ENCODE measurements at places on chromosomes 3 and 15.

- DNase-seq: no peak
Observed at GRCh38 chr3:129576514-129577352, 29.7 kb downstream of the PLXND1 start.

GRCh38 chr3:196896229-196896628, 28.5 kb downstream of the SENP5 start:
- DNase-seq: no peak

- peak; percentile 9 for DNase-seq
Observed at GRCh38 chr3:58492494-58492905, 604 bp downstream of the KCTD6 start.

DNA sequence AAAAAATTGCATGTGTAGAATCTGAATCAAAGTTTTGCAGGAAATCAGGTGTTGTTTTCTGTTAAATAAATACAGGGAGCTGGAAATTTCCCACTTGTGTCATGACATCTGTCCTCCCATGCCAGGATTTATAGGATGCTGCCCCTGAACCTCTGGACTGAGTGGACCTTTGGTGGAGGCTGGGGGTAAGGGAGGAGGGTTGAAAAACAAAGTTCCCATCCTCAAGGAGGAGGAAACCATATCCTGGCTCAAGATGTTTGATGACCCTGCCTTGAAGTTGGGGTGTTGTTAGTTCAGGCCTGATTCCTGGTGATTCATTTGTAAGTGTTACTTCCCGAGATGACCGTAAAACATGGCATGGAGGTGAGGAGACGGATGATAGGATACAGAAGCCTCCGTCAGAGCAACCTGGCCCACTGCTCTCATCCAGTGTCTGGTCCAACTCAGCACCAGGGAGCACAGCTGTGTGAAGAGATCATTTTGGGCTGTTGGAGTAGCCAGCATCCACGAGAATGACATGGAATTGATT, 223.6 kb downstream of the CACNA2D3 start:
- no peak for DNase-seq

DNA sequence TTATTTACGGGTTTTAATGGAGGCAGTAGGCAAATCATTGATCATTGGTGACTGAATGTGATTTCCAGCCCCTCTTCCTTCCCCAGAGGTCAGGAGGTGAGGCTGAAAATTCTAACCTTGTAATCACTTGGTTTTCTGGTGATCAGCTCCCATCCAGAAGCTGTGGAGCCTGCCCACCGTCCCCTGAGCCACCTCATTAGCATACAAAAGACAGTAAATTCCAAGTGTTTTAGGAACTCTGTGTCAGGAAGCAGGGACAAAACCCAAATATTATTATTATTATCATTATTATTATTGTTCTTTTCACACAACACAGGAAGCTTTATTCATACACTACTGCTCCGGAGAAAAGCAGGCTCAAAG, 18.2 kb downstream of the FOXB1 start:
- DNase-seq: no peak

DNA sequence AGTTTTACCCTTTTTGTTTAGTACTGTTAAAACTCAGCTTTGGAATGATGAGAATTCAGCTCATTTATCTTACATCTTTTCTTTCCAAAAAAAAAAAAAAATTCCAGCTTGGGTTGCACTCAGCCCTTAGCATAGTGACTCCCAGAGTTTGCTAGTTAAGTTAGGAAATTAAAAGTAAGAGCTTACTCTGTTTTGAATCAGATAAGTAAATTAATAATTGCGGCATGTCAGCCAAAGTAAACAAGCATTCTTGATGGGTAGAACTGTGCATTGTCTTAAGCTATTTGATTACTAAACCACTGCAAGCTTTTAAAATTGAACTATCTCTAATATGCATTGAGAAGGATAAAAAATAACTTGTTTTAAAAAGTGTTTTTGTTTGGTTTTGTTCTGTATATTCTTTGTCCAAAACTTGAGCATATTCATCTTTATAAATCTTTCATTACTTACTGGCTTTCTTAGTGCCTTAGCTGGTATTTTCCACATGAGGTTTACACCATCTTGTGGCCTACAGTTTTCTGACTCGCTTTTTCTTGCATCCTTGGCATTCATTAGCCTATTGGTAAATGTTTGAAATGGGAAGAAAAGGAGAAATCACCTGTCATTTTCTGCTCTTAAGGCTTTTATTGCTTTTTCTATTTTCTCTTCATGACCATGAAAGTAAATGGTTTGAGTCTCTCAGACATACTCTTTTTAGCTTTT, 107.6 kb downstream of the FILIP1L start:
- DNase-seq: no peak

GRCh38 chr3:127851899-127852298, 29.6 kb upstream of the MGLL start:
- DNase-seq: no peak

DNA sequence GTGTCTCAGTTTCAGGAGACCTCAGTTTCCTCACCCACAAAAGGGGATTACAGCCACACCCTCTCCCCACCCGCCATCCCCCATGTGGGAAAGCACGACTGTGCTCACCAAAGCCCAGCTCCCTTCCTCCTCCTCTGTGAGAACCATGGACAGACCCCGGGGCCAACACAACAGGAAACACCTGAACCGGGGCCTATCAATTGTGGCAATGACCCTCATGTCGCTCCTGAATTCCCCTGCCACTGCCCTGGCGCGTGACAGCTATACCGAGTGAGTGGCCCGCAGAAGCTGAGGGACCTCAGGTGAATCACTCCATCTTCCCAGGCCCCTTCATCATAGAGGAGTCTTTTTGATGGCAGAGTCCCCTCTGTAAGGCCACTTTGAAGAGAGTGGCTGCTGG, 28.6 kb downstream of the PLEKHO2 start:
- DNase-seq: no peak

DNA sequence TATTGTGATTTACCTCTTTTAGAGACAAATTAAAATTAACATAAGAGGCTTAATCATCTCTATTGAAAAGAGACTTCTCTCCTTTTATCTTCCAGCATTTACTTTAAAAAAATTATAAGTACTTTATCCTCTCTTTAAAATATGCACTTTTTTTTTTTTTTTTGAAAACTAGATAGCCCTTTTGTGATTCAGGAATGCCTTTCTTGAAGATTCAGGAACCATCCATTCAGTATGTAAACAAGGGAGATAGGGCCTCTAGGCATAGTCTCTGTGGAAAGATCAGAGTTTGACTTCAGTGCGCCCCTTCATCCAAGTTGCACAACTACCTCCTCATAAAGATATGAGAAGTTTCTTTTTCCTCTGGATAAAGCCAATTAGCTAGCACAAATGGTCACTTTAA, 1163.7 kb downstream of the SI start:
- DNase-seq: no peak

DNA sequence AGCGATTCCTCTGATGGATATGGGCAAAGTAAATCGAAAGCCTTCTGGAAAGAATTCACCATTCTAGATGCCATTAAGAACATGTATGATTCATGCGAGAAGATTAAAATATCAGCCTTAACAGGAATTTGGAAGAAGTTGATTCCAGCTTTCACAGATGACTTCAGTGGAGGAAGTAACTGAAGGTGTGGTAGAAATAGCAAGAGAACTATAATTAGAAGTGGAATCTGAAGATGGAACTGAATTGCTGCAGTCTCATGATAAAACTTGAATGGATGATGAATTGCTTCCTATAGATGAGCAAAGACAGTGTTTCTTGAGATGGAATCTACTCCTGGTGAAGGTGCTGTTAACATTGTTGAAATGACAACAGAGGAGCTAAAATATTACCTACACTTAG, 30.1 kb upstream of the TBC1D23 start:
- DNase-seq: no peak

DNA sequence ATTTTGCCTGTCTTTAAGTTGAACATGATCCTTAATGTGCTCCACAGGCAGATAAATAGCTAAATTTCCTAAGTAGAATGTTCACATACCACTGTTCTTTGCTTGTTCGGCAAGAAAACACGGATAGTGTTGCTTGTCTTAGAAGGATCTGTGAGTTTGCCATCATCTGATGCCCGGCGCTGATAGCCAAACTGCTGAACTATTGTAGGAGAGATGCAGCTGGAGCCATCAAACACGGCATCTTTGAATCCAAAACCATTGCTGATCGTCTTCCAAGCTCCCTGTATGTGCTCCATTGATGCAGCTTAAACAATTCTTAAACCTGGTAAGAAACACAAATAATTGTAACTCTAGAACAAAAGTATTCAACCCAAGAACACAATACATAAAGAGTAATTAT, 45.5 kb downstream of the RAF1 start:
- no peak for DNase-seq

DNA sequence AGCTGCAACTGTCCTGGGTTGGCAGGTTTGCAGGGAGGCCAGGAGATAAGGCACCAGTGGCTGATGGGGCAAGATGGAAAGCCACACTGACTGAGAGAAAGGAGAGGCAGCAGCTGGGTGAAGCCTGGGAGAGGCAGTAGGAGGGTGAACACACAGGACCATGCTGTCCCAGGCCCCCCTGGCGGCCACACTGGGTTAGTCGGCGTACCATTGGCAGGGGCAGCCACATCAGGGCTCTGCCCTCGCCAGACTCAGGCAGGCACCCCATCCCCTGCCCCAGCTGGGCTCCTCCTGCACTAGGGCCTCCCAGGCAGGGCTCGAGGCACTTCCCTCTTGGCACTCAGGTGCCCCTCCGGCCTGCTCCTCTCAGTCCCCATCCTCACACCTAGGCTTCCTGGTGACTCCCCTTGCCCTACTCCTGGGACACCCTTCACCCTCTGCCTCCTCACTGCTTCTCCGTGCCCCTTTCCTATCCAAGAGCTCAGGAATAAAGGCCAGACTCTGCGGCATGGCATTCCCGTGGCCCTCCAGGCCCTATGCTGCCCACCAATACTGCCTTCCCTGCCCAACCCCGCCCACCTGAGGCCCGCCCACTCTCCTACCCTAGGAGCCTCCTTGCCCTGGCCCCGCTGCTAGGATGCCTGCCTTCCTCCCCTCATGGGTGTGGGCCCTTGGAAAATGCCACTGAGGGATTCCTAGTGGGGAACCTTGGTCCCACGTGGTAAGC, 28.7 kb upstream of the DUSP7 start:
- DNase-seq: no peak

DNA sequence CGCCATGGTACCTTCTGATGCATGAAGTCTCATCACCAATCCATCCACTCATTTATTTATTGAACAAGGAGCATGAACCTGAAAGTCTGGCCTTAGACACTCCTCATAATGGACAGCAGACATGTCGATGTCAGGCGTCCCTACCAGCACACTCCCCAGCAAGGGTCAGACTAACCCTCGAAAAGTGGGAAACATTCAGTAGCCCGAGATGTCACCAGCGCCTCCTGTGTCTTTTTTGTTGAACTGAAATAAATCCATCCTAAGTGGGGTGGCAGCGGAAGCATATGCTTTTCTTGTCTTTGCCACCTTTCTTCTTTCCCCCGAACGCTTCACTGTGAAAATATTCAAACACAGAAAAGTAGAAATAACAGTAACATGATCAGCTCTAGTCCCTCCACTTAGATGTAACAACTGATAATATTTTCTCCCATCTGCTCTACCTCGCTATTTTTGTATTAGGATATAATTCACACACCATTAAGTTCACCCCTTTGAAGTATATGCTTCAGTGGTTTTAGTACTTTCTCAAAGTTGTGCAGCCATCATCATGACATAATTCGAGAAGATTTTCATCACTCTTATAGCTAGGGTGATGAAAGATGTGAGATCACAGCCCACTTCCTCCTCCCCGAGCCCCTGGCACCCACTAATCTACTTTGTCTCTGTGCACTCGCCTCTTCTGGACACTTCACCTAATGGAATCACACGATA, 121.6 kb downstream of the ADAMTS17 start:
- DNase-seq: no peak

DNA sequence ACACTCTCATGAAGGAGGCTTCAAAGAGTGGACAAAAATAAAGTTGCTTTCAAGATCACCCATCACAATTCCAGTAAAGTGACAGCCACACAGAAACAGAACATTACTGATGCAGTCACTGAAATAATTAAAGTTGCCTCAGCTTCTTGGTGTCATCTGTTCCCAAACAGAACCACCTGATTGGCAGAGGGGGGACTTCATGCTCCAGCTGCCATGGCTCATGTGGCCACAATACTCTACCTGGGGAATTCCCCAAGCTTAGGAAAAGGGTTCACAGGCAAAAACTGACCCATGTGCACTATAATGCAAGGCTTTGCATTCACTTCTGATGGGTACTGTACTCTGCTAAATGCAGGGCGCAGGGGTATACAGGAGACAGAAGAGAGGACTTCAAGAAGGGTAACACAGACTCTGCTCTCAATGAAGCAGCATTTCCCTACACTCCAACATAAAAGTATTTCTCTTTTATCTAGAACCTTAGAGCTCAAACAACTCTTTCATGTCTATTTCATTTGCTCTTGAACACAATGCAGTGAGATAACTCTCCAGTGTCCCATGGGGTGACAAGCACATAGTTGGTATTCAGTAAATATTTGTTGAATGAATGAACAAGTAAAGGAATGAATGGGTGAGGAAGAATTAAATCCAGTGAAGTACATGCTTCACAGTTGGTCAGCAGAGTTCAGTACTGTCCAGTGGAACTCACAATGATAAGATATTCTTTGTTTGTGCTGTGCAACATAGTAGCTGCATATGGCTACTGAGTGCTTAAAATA, 8.6 kb upstream of the CTNNB1 start:
- no peak for DNase-seq

- no peak for DNase-seq
Observed at GRCh38 chr15:24067733-24068501, 380.8 kb upstream of the NDN start.

GRCh38 chr3:48989126-48989795, 780 bp upstream of the P4HTM start:
- no peak for DNase-seq

DNA sequence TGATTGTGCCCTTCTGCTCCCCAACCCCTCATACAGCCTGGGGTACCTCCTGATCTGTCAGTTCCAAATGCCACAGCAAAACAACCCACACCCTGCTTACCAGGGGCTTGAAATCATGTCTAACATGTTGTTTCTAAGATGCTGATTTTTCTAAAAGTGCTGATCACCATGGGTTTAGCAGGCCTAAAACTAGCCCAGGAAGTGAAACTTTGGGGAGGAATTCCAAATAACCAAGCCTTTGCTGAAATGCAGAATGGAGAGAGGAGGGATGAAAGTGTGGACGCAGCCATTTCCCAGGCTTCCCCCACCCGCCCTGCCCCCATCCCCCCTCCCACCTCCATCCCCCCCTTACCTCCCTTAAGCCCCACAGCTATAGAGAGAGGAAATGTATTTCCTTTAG, 2.0 kb upstream of the HRH1 start:
- no peak for DNase-seq

DNA sequence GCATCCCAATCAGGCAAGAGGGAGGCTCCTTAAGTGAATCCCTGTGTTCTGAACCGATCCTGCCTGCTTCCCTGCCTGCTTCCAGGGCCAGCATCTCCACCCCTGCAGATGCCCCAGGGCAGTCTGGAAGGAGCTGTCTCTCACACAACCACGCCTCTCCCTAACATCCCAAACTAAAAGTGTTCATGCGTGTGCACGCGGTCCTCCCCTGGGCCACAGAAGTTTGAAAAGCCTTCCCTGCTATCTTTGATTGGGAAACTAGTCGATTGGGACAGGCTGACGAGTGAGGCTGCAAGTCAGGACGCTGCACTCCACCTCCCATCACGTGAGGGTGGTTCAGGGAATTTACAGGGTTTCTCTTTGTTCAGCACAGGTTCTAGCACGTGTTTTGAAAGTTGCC, 340.9 kb upstream of the ICE2 start:
- no peak for DNase-seq

Data from hematopoietic multipotent progenitor cell treated with erythropoietin and hydrocortisone succinate and interleukin-3 and kit ligand, for 15 days (in vitro differentiated cells).